ENCODE measurements at places on chromosomes 3 and 15.

DNA sequence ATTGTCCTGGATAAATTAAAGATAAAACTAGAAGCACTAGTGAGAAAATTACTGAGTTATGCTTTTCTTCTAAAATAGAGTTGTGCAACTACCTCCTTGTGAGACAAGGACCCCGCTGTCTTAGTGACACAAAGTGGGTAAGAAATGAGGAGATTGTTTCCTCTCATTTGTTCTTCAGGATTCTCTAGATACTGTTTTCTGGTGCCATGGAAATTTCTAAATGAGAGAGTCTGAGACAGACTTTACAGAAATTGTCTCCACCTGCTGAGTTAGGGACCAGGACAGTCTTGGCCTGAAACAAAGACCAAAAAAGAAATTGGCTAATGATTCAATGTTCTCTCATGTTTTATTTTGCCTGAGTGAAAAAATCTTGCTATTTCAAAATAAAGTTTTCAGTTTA lies 427.5 kb downstream of the TUSC7 start:
- no peak for DNase-seq

GRCh38 chr3:134615743-134616142 lies 35.1 kb downstream of the KY start:
- DNase-seq, result no peak

DNA sequence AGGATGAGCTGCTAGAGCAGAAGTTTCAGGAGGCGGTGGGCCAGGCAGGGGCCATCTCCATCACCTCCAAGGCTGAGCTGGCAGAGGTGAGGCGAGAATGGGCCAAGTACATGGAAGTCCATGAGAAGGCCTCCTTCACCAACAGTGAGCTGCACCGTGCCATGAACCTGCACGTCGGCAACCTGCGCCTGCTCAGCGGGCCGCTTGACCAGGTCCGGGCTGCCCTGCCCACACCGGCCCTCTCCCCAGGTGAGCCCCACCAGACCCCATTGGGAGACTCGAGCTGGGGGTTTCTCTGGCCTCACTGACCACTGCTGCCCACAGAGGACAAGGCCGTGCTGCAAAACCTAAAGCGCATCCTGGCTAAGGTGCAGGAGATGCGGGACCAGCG lies 28.0 kb downstream of the PTPN23 start:
- DNase-seq, result no peak

- no peak for DNase-seq
Measured at GRCh38 chr3:101513419-101513986, 491 bp upstream of the SENP7 start.

DNA sequence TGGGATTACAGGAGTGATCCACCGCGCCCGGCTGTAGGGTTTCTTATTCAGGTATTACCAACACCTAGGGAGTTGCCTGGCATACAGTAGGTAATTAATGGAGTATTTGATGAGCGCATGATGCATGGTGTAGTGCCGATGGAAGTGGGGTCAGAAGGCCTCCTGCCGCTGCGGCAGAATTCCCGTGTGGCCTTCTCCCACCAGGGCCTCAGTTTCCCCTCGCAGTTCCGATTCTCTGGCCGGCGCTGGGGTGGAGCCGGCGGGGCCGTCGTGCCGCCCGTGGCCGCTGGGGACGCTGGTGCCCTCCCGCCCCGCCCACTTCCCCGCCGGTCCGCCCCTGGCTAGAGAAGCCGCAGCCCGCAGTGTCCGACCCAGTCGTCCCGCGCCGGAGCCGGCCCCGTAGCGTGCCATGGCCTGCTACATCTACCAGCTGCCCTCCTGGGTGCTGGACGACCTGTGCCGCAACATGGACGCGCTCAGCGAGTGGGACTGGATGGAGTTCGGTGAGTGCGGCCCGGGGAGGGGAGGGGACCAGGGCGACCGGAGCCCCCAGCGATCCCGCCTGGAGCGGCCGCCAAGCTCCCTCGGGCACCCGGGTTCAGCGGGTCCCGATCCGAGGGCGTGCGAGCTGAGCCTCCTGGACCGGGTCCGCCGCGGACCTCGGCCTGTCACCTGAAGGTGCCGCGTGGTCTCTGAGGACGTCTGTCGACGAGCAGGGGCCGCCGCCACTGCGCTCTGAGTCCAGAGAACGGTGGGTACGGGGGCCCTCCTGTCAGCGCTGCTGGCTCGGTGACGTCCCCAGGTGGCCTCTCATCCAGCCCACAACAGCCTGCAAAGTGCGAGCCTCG lies at the start of gene IRAK2:
IRAK2 (plus strand) TSS at position 374 of the 848 bp plus-strand sequence; CDS start at position 410, 36 bp downstream.
- DNase-seq, result no peak

- no peak for DNase-seq
Measured at GRCh38 chr15:78621810-78622402, 1.1 kb upstream of the CHRNA3 start.

DNA sequence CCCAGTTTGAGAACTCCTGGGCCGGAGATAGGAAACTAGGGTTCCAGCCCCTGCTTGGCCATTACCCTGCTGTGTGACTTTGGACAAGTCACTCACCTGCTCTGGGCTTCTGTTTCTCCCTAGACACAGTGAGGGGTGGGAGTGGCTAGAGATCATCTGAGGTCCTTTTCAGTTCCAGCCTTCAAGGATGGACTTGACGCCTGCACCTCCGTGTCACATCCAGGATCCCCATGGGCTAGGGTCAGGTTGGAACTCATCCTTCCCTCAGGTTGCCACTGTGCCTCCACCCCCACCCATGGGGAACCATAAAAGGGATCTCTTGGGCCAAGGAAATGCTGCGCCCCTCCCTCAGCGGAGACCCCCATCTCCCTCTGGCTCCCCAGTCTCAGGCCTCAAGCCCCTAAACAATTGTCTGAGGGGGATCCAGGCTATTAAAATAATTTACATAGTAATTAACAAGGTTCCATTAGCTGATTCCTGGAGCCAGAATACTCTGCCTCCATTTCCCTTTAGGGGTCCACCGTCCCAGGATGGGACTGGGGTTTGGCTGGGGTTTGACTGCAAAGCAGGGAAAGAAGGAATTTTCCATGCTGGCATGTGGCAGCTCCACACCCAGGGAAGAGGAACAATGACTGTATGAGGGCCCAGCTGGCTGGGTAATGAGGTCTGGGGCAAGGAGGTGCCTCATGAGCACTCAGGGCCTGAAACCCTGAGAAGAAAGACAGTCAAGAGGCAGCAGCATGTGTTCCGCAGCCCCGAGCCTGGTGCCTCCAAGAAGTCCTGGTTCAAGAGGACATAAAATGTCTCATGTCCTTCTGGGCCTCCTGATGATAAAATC lies 177.7 kb downstream of the SMAD6 start:
- no peak for DNase-seq

DNA sequence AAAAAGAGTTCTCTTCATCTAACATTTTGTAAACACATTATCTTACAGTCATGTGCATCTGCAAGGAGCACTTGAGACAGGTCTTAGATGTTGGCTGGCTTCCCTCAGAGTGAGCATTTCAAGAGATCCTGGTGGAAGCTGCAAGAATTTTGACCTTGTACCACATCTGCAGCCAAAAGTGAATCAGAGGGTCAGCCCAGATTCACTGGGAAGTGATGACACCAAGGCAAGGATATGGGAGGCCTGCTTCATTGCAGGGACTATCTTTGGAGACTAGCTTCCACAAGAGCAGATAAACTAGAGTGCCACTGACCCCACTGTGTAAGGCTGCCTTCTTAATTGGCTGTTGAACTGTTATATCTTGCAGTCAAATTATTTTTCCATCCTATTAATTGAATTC lies 21.3 kb upstream of the GADL1 start:
- DNase-seq, result no peak

GRCh38 chr15:74903676-74904075 lies 3.0 kb downstream of the FAM219B start:
- DNase-seq, result no peak

DNA sequence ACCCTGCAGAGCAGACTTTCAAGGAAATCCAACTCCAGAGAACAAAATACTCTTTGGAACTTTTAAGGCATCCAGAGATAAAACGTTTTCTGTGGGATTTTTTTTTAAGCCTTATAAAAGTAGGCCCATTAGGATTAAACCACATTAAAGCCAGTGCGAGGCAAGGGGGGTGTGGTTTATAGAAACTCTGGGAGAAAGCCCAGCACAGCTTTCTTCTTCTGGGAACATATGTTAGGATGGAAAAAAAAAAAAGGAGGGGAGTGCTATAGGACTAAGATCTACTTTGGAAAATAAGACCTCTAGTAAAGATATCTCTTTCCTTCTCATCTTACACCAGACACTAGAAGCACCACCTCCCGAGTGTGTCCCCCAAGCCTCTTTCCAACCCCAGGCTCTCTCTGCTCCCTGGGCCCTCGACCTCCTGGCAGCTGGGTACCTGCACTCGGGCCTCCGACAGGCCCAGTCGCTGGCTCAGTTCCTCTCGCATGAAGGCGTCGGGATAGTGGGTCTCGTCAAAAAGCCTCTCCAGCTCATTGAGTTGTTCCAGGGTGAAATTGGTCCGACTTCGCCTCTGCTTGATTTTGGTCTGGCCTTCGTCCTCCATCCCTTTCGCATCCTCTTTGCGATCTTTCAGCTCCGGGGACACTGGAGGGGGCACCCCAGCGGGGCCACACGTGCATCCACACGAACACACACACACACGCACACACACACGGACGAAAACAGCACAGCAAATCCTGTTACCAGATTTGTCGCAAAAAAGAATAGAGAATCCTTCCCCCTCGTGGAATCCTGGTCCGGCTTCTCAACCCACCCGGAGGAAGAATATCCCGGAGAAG lies 3.8 kb downstream of the SHOX2 start:
- no peak for DNase-seq

DNA sequence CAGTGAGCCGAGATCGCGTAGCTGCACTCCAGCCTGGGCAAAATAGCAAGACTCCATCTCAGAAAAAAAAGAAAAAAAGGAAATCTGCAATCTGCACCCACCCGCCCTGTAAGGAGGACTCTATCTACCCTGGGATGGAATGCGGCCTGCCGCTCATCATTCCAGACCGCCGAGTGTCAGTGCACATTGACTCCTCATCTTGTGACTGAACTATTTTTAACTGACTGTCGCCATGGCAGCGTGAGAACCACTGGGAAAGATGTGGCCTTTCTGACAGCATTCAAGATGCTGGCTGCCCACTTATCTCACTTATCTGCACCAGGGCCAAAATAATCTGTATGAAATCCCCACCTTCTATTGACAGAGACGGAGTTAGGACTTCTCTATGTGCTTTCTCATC lies 38.8 kb upstream of the ANKRD34C start:
- no peak for DNase-seq

DNA sequence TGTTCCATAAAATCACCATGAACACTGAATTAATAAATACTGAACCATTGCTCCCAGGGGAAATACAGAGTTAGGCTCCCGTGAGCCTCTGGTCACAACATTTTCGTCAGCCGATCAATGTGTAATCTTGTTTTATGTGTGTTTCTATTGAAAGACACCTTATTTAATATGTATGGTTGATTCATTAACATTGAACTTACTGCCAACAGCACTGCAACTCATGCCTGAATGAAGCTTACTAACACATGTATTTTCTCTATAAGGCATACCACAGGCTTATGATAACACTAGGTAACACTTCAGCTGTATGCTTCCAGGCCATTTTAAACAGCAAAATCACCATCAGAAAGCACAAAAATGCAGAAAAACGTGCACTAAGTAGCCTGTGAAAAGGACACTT lies 9.1 kb upstream of the REC114 start:
- DNase-seq, result no peak

DNA sequence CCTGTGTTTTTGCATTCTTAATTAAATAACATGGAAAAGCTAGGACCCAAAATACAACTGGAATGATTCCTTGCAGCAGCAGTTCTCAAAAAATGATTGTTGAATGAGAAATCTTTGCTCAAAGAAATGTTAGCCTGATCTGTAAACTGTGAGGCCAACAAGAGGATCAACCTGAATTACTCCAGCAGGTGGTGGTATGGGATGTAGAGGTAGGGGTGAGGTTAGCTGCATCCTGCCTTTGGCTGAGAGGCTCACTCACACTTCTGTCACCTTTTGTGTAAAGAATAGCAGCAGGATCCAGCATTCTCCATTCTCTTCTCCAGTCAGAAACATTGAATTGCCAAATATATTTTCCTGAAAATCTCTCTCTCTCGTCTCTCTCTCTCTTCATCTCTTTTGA lies 26.5 kb upstream of the FAM98B start:
- no peak for DNase-seq

DNA sequence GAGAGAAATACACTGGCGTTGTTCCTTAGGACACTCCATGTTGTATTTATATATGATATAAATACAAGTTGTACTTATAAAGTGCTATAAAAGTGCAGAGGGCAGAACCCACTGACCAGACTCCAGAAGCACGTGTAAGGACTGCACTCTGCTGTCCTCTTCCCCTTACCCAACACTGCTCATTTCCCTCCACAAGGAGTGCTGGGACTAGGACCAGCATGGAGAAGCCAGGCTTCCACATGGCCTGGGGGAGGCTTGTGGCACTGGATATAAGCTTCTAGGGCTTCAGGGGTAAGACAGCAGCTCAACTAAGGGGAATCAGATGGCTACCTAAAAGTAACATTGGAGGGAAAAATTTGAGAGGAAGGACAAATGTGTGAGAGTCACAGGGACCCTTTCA lies 556.9 kb downstream of the IGSF11 start:
- no peak for DNase-seq

- no peak for DNase-seq
Measured at GRCh38 chr3:13011573-13012220, 61.5 kb downstream of the IQSEC1 start.

GRCh38 chr15:43826029-43826507 lies 734 bp upstream of the WDR76 start:
- DNase-seq, result no peak
